ENCODE measurements at places on chromosomes 3 and 15.
A peak's percentile ranks its signal among the peaks of the same experiment; 100 is the strongest.

DNA sequence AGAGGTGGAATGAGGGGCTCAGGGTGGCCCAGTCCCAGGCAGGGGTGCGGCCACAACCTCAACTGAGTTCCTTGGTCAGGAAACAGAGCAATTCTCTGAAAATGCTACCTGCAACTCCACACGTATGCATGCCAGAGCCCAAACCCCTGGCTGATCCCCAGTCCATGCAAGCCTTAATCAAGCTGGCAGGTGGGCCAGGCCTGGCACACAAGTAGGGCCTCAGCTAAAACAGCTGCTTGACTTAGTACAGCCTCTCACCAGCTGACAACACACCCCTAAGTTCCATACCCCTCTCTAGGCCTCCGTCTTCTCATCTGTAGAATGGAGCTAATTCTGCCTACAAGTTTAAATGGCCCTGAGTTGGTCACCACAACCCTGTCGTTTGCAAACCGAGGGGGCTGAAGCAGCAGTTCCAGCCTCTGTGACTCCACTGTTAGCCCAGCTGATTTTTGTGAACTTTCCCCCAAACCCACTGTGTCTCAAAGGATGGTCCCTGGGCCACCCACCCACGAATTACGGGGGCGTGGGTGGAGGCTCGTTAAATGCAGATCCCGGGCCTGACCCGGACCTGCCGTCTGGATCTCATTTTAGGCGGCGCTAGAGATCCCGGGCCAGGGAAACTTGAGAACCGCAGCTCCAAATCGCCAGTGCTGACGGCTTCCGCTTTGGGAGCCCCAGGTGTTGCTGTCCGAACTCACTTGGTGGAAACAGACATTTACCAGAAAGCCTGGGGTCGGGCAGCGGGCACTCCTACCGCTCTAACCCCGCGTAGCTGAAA is 927 bp downstream of the CHDH start:
- DNase-seq = no peak

DNA sequence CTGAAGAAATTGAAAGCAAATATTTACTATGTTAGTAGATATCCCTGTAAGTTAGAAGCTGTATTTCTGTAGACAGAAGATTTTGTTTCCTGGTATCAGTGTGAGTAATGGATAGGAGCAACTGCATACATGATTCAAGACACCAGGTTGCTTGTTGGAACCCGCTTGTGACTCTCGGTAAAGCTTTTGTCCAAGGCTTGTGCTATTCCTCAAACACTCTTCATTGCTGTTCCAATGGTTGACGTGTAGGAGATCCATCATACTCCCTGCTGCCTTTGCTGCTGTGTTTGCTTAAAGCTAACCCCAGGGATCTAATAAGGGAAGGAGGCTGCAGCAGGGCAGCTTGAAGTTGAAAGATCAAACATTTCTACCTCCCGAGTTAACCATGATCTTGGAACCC is 160.1 kb downstream of the RSRC1 start:
- DNase-seq = no peak

DNA sequence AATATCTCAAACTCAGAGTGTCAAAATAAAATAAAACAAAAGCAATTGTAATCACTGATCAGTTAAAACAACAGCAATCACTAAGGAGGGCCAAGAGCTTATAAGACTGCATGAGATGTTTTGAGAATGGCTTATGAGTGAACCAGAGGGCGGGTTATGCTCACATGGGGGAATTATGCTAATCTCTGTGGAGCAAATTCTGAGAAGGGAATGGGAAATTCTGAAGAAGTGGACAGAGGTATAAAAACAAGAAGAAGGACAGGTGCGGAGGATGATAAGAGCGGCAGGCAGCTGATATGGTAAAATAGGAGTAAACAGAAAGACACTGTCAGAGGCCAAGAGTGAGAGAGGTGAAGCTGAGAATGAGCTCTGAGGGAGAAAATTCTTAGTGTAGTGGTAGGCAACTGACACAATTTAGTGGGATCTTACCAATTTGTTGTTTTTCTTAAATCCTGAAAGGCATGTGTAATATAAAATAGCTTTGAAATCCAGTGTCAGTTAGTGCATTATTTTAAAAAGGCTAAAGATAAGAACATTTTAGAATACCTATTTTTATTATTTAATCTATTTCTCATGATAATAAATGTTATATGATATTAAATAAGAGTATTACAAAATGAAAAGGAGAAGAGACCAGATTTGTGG is 133.8 kb downstream of the SPATA16 start:
- DNase-seq = no peak

DNA sequence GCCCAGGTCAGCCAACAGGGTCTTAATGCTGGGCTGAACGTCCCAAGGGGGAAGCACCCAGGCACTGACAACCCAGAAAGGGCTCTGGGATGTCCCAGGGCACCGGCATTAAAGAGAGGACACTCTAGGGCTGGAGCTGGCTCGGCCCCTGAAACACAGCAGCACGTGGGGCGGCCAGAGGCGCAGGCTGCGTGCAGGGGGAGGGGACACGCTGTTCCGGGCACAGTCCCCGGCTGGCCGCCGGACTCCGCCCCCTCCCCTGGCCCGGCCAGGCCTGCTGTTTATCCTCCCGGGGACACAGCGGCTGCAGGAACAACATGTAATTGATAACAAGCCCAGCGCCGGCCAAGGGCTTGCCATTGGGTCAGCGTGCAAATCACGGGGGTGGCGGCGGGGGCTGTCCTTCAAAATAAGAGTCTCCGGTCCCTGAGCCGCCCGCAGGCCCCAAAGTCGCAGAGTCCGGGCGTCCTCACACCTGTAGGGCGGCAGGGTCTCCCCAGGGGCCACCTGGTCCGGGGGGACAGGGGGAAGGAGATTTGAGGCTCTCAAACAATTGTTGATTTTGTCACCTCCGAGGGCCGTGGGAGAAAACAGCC is 1.3 kb downstream of the KLF15 start:
- peak; percentile 41 for DNase-seq

DNA sequence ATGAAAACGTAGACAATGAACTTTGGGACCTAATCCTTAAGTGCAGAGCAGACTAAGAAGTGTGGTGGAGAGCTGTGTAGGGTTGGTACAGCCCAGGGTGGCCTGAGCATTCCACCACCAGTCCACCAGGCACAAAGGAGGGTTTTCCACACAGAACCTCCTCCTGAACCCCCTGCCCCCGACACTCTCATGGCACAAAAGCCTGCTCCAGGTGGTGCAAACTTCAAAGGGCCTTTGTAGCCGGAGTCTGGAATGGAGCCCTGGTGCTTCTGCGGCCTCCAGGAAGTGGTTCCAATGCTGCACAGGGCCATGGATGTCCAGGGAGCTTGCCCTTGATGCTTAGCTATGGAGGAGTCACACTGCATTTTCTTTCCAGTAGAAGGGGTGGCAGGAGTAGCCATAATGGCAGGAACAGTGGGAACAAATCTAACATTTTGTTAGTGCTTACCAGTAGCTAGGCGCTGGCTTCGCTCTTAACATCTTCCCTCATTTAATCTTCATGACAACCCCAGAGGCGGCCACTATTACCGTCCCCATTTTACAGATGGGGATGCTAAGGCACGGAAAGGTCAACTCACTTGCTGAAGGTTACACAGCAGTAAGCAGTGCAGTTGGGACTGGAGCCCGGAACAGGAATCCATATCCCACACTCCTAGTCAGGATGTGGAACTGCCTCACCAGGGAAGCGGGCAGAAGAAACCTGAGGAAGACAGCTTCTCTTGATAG is 68.6 kb downstream of the LRIG1 start:
- DNase-seq = no peak

- no peak for DNase-seq
Measured at GRCh38 chr3:73500321-73500720, 124.4 kb downstream of the PDZRN3 start.

- no peak for DNase-seq
Measured at GRCh38 chr3:78871048-78871447, 896.8 kb downstream of the ROBO1 start.

DNA sequence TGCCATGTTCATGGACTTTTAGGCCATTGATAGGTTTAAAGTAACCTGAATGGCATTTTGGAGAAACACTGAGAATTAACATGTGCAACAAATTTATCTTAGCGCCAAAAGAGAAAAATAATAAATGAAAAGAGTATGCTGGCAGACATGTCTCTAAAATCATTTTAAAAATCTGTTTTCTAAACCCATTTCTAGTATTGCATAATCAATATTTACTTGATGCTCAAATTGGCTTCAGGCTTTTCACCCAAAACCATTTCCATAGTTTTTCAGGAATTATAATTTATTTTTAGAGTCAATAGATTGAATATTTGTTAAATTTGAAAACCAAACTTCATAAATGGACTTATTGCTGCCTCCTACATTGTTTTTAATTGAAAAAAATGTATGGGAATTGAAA is 423.0 kb downstream of the PLOD2 start:
- DNase-seq = no peak

- no peak for DNase-seq
Measured at GRCh38 chr3:96986241-96986640, 171.8 kb downstream of the EPHA6 start.

DNA sequence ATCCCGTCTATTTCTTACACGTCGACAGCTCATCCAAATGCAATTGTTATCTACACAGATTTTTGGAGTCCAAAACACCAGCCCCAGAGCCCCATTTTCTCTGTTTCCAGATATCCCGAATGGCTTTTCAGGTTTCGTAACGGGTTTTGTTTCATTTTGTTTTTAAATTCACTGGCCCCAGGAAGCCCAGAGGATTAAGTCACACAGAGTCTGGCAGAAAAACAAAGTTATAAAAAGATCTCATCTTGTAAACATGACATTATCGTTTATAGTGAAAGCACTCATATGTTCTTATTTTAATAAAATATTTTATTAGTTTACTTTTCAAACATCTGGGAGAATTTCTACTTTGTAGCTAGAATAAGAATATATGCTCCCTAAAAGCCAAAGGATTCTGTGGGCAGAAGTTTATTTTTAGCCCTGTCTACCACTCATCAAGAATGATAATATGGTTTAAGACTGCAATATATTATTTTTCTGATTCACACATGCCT is 149.3 kb upstream of the SLC2A2 start:
- DNase-seq = no peak

- DNase-seq = no peak
Measured at GRCh38 chr3:40847551-40847992, 322.8 kb downstream of the ZNF621 start.

GRCh38 chr3:14837878-14838258 is 19.1 kb downstream of the FGD5 start:
- DNase-seq = no peak

DNA sequence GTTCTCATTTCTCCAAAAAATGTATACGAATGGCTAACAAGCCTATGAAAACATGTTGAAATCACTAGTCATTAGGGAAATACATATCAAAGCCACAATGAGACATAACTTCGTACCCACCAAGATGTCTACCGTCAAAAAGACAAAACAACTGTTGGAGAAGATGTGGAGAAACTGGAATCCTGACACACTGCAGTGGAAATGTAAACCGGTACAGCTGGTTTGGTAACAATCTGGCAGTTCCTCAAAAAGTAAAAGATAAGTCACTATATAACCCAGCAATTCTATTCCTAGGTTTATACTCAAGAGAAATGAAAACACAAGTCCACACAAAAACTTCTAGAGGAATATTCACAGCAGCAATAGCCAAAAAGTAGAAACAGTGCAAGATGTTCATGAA is 7.0 kb downstream of the SCAPER start:
- no peak for DNase-seq

GRCh38 chr3:49842843-49843517 is 13.4 kb downstream of the TRAIP start:
- no peak for DNase-seq

GRCh38 chr15:94351031-94351535 is 119.7 kb downstream of the MCTP2 start:
- no peak for DNase-seq

- no peak for DNase-seq
Measured at GRCh38 chr15:39432026-39432425, 148.9 kb upstream of the THBS1 start.

All from esophagus squamous epithelium (tissue), 5 donors.